ENCODE measurements at places on chromosomes 16 and 17. TPM values are rescaled to one million over a fixed set of nuclear protein-coding genes. Genes with fewer than 3 reads are reported as not detected.
A peak's percentile ranks its signal among the peaks of the same experiment; 100 is the strongest.

CES5A gene
- total RNA-seq, result not detected

EPOP gene
- 110 TPM for total RNA-seq

ZNF785 gene
- 9.5 TPM for total RNA-seq

ANKFN1 gene
- not detected for total RNA-seq

KRTAP17-1 gene
- total RNA-seq, result not detected

CTRB2 gene
- 10.3 TPM for total RNA-seq

PYDC1 gene
- total RNA-seq, result not detected

DOC2A gene
- 0.49 TPM for total RNA-seq

TP53TG3B gene
- not detected for total RNA-seq

ABHD15 gene
- total RNA-seq, result 9.9 TPM

DNA sequence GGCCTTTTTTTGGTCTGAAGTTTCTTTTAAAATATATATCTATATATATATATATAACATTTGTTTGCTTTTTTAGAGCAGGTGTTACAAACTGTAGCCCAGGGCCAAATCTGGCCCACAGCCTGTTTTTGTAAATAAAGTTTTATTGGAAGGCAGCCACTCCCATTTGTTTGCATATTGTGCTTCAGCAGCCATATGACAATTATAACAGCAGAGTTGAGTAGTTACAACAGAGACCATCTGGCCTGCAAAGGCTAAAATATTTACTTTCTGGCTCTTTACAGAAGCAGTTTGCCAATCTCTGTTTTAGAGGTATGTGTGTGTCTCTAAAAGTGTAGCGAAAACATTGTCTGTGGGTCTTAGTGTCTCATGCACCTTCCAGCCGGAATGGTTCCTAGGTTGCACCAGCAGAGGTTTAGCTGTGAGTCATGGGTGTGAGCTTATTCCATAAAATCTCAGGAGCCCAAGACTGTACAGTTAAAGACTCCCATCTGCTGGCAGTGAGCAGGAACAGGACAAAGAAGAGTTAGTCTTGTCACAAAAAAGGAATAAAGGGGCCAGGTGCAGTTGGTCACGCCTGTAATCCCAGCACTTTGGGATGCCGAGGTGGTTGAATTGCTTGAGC, 23.8 kb downstream of the LCMT1 start:
- DNase-seq, result no peak

DNA sequence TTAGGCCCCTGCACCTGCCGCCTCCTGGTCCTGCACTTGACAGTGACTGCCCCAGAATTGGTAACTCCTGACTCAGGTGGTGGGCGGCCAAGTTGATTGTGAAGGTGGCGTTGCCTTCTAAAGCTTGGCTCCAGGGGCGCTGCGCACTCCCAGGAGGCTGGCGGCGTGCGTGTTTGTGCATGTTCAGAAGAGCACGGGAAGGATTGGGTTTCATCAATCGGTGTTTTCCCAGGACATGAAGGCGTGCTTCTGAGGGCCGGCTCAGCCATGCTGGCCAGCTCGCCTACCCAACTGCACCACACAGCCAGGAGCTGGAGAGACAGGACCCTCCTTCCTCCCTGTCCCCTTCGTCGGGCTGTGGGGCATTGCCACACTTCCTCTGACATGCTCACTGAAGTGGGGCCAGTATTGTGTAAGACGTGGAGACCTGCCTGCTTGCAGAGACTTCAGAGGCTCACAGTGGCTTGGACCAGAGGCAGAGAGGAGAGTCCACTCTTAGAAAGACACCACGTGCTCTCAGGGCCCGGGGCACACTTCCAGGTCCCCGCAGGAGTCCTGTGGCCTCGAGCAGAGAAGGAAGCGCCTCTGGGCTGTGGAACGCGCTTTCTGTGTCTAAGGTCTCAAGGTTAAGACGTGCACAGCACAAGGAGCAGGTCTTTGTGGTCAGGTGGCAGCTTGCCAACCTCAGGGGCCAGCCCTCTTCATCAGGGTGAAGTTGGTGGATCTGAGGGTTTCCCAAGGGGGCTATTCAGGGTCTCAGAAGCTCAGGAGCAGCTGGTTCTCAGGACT, 2.8 kb downstream of the RAB40C start:
- DNase-seq, result no peak

DNA sequence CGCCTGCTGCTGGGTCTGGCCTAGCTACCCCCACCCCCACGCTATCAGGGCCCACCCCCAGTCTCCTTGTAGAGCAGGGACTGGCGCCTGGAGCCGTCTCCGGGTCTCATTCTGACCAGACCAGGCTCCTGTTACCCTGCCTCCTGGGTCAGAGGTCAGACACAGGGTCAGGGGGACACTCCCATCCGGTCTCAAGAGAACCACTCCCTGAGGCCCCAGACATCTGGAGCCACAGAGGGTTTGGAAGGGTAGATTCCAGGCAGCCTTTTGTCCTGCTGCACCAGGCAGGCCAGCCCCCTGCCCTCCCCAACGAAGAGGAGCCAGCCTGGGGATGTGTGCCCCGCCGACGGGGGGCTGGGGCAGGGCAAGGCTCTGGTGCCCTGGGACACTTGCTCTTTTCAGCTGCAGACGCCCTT, 944 bp upstream of the WFIKKN1 start:
- DNase-seq, result no peak

DNA sequence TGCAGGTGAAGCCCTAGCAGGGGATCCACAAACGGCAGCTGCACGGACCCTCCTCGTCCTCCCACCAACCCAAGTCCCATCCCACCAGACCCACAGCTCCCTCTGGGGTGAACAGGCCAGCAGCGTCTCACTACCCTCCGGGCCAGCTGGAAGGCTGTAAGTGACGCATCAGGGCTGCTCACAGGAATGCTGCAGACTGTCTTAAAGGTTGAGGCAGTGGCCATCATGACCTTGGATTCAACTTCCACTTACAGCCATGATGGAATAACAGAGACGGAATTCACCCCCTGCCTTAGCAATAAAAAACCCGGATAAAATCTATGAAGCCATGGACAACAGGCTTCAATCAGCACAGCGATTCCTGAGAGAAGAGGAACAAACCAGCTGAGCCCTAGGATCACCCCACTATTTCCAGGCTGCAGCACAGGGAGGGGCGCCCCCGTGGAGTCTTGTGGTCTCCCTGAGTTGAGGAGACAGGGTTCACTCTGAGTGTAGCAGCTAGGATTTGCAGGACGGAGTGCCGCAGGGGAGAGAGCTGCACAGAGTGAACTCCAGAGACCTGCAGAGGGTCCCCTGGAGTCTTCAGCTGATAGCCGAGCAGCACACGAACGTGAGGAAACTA, 10.5 kb downstream of the FAM83G start:
- no peak for DNase-seq

DNA sequence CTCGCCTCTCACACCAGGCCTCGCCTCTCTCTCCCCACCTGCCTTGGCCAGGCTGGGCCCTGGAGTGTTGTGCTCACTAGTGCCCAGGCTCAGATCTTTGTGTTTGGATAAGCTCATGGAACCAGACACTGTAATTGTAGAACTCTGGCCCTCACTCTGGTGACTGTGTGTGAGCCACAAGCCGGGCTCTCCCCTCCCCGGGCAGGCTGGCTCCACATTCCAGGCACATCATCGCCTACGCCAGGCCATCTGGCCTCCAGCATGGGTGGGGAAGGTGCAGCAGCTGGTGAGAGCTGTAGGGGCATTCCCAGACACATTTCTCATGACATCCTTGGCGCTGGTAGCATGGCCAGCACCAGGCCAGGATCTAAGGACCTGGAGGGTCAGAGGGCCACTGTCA, 202.3 kb downstream of the RAB11FIP4 start:
- no peak for DNase-seq

GRCh38 chr17:8695241-8695640, 49.4 kb downstream of the CCDC42 start:
- DNase-seq, result no peak

DNA sequence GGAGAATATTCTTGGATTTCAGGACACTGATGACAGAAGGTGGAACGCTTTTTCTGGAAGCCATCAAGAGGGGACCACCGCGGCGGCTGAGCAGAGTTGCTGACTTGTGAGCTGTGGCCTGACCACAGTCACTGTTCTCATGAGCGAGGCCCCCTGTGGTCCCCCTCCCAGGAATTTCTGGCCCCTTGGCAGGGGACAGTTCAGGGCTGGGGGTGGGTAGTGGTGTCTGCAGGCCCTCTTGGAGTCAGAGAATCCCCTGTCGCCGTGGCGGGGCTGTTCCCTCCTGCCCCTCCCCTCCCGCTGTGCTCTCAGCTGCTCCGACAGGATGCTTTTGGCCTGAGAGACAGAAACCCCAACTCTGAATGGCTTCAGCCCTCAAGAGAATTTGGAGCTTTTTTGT, 292.0 kb downstream of the SEC14L1 start:
- DNase-seq, result no peak

- no peak for DNase-seq
These were observed 47.9 kb downstream of the RAB11FIP3 start for GRCh38 chr16:473046-474043.

GRCh38 chr17:58414596-58414997, 2.7 kb downstream of the RNF43 start:
- DNase-seq, result no peak

DNA sequence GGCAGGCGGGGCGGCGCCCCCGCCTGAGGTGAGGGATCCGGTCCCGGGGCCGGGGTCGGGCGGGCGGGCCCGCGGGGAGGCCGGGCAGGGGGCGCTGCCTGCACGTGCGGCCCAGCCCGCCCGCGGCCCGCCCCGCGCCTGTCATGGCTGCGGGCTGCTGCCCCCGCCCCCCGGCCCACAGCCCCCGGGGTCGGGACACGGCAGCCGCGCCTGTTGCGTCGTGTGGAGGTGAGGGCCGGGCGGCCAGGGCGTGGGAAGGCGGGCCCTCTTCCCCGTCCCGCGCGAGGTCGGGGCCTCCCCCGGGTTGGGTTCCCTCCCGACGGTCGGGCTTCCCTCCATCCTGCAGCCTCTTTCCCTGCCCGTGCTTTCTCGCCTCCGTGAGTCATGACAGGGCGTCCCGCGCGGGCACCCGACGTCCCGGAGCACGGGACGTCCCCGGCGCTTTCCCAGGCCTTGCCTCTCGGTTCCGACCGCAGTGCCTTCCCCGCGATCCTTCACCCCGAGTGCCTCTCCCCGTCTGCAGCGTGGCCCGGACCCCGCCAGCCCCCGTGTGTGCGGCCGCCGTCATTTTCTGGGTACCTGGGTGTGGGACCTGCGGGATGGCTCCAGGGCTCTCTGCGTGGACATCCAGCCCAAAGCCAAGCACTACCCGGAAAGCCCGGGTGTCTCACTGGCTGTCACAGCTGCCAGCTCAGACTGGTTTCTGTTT, 76.7 kb downstream of the CHD9 start:
- DNase-seq, result peak; percentile 37

GRCh38 chr17:27523712-27524111, 67.5 kb downstream of the KSR1 start:
- DNase-seq, result no peak

DNA sequence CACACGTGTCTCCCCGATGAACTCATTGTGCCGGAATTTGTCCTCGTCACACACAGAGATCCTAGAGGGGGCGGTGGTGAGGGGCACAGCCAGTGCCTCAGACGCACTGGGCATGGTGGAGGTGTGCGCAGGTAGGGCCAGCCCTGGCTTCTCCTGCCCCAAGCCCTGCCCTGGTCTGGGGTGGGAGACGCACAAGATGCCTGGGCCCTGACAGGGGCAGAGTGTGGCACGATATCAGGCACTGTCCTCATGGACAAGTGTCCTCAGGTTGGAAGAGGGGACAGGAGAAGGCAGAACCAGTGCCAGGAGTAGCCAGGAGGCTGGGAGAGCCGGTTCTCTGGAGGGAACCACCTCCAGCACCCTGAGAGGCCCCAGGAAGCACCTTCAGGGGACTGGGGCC, 20.0 kb downstream of the DOC2B start:
- no peak for DNase-seq

DNA sequence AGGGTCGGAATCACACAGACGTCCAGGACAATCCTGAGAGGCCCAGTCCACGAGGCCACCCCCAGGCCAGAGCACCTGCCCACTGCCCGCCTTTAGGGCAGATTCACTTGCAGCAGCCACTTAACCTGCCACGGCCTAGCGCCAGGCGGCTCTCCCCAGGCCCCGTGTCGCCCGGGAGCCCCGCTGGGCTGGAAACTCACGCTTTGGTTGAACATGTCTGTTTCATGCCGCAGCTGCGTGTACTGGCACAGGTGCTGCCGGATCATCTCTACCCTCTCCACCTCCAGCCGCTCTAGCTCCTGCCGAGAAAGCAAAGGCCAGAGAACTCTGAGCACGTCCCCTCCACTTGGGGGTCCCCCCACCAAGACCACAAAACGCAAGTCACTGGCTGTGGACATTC, 12.7 kb upstream of the RCVRN start:
- DNase-seq, result no peak

- DNase-seq, result no peak
These were observed 44.7 kb upstream of the ACSF3 start for GRCh38 chr16:89048871-89049422.

- DNase-seq, result no peak
These were observed 9.4 kb downstream of the CMC2 start for GRCh38 chr16:80997139-80997798.

DNA sequence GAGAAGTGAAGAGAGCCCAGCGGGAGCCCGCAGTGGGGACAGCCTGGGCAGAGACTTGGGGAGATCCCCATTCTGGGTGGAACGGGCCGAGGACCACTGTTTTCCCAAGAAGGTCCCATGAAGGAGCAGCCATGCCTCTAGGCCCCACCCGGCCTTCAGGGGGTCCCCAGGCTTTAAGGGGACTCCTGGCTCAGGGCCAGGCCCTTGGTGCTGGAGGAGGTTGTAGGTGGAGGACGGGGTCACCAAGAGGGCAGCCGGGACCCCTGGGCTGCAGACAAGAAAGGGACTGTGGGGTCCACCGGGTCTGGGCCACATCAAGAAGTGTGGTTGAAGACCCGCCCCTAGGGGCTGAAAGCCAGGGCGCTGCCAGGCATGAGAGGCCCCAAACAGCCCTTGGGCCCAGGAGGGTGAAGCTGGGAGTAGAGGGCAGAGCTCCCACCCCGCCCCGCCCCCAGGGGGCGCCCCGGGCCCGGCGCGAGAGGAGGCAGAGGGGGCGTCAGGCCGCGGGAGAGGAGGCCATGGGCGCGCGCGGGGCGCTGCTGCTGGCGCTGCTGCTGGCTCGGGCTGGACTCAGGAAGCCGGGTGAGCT, at the start of gene PRSS21:
TSS of gene PRSS21 (plus strand) at position 487 of the 589 bp plus-strand sequence. CDS start at position 519, 32 bp downstream.
- peak; percentile 32 for DNase-seq

DNA sequence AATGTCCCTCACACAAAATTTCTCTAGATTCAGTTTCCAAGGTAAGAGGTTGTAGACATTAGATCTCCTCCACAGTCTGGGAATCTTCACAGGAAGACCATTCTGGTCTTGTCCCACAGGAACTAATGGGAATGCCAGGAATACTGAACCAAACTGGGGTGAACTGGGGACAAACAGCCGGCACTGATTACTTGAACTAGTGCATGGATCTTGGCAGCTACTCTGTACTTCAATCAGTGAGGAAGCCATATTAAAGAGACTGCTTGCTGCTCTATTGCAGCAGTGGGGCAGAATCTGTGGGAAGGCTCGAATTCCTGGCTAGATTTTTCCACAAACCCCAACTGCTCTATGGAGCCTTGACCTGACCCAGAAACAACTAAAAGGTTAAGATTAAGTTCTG, 268.9 kb upstream of the AXIN2 start:
- DNase-seq, result no peak

GRCh38 chr17:52790359-52790955, 631.9 kb upstream of the CA10 start:
- no peak for DNase-seq

- no peak for DNase-seq
These were observed at the start of gene MEOX1 for GRCh38 chr17:43661699-43662412. Gene MEOX1 (minus strand): TSS chr17:43661922. CDS start chr17:43661534, 388 bp downstream.

Measured in activated T-cell treated with anti-CD3 and anti-CD28 coated beads, Interleukin-2, amount 50 U/mL, for 4 hours (primary cell).